Calu3 (cell line): ENCODE measurements at places on chromosomes 7 and 10.
A peak's percentile ranks its signal among the peaks of the same experiment; 100 is the strongest.

DNA sequence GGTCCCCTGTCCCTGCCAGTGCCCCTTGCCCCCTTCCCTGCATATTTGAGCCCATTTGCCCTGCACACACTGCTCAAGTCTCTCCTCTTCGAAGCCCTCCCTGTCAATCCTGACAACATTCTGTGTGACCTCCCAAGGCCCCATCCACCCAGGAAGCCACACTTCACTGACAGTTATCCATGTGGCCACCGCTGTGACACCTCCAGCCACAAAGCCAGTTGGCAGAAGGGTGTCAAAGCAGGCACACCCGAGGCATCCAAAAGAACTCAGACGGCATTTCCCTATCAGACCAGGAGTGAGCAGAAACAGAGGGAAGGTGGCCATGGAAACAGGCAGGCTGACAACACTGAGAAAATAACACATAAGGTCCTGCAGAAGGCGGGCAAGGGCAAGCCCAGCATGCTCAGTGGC, 4.6 kb downstream of the POLM start:
- no peak for DNase-seq

GRCh38 chr7:99839287-99840021, 11.6 kb downstream of the CYP3A43 start:
- no peak for DNase-seq

- no peak for DNase-seq
These were observed 150.2 kb downstream of the NSUN6 start for GRCh38 chr10:18501198-18501597.

GRCh38 chr10:62046522-62047227, 145.2 kb downstream of the ARID5B start:
- no peak for DNase-seq

DNA sequence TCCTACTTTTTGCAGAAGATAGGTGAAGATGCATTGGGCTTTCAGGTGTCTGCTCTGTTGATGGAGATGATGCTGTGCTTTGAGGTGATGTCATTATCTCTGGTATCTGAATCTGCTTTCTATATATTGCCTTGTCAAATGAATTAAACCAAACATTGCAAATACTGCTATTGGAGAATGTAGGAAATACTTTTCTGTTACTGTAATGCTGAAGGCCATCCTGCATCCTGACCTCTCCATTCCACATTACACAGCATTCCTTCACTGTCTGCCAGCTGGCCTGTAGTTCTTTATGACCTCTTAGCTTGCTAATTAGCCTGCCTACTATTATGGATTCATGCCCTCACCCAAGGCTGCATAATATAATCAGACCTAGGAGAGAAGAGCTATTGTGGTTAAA, 73.2 kb downstream of the VCL start:
- DNase-seq: no peak

DNA sequence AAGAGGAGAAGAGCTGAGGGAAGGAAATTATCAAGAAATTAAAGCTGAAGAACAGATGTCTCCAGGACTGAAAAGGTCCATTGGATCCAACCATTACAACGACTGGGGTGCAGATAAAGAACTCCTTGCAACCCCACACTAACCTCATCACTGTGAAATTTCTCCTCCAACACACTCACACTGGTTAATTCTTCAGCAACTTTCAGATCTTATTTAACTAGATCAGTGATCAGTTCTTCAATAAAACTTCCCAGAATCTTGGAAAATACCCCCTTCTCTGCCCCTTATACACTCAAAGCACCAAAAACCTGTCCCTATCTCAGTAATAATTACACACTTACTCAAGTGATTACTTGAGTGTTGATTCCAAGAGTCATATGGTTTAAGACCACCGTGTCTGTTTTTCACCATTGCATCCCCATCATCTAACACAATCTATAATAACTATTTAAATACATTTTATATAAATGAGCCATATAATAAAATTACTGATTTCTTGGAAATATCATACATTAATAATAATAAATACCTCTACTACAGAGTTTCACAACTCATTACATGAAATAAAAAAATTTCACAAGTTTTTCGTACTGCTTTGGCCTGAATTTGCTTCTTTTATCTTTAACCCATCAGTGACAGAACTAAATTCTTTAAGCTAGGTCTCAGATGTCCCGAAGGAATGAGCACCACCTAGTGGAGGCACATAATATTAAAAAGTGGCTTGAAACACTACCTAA, 123.7 kb downstream of the MPP7 start:
- peak; percentile 57 for DNase-seq

DNA sequence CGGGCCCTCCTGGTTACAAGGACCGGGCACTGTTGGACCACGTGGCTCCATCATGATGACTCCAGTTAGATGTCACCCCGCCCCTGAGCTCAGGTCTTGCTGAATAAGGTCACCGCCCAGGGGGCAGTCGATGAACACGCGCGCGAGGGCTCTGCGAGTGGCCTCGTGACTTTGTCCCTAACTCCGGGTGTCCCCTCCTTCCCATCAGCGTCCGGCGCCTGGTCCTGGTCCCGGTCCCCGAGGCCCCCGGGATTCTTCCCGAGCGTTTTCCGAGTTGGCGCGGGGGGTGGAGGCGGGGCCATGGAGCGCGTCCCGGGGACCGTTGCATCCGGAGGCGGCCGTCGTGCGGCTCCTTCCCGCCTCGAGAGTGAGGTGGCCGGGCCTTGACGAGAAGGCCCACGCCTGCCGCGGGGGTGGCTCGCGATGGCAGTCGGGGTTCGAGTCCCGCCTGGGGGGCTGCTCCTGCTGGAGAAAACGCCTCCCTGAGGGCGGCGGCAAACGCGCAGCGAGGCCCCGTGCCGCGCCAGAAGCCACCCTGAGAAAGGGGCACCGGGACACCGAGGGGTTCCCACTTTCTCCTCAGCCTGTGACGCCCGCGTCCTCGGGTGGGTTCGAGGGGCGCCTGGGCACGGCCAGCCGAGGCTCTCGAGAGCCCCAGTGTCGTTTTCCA, 569 bp upstream of the NPTX2 start:
- DNase-seq: no peak

GRCh38 chr7:108794466-108794865, 224.8 kb downstream of the DNAJB9 start:
- DNase-seq: no peak

GRCh38 chr10:81730891-81731290, 144.1 kb upstream of the NRG3 start:
- DNase-seq: peak; percentile 7

DNA sequence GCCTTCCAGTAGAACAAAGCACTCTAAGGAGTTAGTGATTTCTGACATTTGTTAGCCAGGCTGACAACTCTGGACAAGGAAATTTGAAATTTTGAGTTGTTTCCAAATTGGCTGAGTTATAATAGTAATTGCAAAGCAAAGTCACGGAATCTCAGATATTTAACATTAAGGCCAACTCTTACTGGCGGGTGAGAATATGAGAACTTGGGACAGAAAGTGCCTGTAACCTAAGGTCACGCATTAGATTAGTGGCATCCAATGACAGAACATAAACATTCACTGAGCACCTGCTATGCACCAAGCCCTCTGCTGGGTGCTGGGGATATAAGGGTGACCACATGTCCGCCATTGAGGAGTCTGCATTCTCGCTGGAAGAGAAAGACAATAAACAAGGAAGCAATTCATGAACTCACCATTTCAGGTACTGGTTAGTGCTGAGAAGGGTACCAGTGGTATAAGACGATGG, 45.5 kb upstream of the CHST15 start:
- no peak for DNase-seq

- DNase-seq: no peak
These were observed 51.8 kb upstream of the BET1 start for GRCh38 chr7:94055963-94056362.

GRCh38 chr10:86950349-86950748, 7.1 kb downstream of the MMRN2 start:
- no peak for DNase-seq

DNA sequence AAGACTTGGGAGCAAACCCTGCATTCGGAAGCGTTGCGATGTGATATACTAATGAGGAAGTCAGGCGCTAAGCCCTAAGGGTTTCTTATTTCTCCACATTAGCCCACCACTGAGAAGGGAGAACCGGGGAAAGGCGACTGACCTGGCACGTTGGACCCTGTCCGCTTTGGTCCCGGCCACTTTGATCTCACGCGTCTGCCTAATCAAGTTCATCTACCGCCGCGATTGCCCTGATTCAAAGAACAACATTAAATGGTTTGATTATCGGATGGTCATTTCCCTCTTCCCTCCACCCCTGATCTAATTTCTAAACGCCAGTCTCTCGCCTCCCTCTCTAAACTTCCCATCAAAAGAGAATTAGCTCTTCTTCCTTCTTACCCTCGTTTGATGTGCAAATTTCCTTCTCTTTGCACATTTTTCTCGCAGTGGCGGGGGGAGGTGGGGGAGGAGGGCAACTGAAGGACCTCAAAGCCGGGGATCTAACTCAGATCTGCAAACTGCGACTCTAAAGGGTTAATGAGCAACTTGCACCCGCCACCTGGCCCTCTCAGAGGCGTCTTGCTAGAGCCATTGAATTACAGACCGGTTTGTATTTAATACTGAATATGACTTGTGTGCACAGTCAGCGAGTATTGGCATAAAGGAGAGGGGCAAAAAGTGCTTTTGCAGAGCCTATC, 687 bp upstream of the DKK1 start:
- DNase-seq: peak; percentile 37

GRCh38 chr10:57692255-57692980, 575.3 kb downstream of the IPMK start:
- peak; percentile 40 for DNase-seq

DNA sequence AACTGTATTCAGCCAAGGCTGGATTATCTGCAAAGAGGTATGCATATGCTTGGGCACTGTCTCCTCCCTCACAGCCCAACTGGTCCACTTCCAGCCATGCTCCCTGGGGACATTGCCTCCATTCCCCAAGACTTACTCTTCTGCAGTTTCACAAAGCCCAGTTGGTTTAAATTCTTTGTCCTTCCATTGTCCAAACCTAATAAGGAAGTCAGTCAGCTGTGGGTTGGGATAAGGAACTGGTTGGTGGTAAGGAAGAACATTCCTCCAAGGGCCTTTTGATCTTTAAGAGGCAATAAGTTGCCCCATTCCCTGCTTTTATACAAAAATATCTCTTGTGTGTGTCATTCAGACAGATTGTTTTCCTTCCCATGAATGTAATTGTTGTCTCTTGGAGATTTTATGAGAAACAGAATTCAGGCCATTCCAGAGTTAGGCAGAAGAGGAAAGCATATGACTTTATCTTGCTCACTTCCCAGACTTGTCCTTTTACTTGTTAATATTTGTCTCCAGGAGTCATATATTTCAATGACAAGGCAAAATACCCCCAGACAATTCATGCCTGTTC, 673.7 kb downstream of the SUGCT start:
- no peak for DNase-seq

DNA sequence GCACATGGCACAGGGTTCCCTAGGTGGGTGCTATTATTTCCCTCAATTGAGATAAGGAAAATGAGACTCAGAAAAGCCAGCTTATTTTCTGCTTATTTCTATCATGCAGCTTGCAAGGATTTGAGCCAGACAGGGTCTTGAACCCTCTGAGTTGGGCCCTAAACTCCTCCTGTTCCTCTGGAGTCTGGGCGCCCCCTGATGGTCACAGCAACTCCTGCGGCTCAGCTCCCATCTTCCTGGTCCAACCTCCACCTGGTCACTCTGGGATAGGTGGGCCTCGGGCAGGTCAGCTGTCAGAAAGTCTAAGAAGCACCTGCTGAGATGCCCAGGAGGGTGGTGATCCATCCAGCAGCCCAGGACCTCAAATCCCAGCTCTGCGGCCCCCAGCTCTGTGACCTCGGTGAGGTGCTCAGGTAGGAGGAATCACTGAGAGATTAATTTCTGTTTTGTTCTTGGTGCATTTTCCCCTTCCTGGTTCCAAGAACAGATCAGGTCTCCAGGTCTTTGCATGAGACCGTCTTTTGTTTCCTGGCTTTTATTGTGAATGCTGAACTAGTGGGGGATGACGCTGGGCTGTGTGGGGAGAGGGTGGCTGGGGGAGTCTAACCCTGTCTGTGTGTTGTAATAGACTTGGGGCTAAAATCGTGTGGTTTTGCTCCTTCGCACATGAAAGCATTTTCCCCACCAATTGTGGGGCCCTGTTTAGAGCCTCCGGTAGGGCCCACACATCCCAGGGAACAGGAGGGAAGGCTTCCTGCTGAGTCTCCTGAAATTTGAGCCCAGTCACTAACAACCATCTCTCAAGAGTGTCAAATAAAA, 32.8 kb downstream of the TMEM130 start:
- peak; percentile 64 for DNase-seq

DNA sequence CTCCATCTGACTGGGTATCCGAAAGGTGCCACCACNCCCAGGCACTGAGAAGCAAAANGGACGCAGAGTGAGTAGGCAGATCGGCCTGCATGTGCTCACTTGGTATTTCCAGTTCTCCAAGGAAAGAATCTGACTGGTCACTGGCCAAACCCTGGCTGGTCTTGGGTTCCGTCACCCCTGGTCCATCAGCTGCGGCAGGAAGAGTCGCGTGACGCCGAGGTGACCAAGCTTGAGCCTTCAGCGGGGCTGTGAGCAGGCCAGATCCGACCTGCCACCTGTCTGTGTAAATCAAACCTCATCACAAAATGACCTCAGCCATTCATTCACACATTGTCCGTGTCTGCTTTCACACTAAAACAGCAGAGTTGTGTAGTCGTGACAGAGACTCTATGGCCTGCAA, 28.8 kb upstream of the CHST15 start:
- no peak for DNase-seq

- DNase-seq: no peak
These were observed 30.7 kb downstream of the THNSL1 start for GRCh38 chr10:25047088-25047487.

DNA sequence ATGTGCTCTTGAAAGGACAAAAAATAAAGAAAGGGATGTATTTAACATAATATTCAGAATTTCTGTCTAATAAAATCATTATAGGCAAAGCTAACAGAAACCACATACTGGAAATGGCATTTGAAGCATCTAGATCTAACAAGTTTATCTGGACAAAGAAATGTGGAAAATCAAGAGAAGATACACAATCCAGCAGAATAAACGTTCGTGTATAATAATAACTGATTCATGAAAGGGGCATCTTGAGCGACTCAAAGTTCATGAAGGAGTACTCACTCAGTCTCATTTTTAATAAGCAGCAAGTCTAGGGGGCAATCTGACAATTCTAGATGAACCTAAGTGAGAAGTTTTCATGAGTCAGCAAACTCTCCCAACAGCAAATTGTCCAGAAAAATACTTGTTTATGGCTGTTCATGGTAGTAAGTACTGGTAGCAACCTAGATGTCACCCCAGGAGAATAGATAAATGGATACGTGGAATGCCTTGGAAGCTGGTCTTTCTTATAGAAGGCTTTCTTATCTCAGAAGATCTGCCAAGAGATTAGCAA, 541.8 kb downstream of the INHBA start:
- no peak for DNase-seq

DNA sequence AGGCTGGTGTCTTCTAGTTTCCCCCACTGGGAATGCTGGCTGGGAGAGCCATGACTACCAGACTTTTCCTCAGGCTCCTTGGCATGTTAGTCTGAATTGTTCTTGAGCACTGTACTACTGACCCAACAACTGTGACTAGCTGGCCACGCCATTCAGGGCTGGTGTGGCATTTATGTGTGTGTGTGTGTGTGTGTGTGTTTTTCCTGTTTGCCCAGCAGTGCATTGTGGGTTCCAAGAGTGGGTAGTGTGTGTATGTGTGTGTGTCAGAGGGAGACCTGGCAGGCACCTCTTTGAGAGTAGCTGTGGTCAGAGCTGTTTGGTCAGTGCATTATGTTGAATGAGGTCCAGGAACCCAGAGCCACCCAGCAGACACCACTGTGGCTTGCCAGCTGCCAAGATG, 9.2 kb downstream of the PCBD1 start:
- DNase-seq: no peak
